Stimulated activated CD4-positive, alpha-beta T cell treated with anti-CD3 and anti-CD28 coated beads, TNF-alpha, amount 100 ng/mL, for 4 hours (primary cell): ENCODE measurements at places on chromosomes 5 and 9.

DNA sequence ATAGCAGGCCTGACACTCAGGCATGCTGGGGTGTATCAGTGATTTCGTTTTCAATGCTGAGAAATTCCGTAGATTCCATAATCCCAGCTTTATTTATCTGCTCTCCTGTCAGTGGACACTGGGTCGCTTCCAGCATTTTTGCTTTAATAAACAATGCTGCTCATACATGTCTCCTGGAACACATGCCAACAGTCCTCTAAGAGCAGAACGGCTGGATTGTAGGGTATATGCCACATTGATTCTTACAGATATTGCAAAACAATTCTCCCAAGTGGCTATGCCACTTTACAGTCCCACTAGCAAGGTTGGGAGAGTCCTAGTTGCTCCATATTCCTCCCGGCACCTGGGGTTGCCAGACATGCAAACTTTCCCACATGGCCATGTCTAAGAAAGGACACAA, 81.9 kb downstream of the RAPGEF1 start:
- DNase-seq, result no peak

DNA sequence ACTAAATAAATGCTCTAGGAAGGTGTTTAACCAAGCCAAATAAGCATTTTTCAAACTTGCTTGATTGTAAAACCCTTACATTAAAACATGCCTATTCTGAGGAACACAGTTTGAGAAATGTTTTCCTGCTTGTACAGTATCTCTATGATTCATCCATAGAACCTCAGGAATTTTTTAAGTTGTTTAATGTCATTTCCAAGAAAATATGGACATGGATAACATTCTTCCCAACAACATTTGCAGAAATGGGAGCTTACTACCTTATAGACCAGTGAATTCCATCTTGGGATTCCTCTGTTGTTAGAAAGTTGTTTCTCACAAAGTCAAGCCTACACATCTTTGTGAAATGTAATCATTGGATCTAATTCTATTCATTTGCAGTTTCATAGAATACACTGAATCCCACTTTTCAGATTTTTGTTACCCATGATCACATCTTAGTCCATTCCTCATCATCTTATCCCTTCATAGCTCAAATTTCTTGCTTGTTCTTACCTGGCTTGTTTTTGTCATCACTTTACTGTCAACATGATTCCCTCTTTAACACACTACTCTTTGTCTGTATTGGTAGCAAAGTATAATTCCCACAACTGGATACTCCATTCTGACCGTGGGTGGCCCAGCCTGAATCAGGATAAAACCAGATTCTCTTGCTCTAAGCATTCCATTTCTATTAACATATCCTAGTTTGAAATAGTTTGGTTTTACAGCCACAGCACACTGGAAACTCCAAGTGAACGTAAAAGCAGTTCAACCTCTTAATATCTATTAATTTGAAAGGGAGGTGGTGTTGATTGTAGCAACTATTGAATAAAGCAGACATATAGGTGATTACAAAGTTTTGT, 49.4 kb upstream of the PAPPA start:
- DNase-seq, result no peak

DNA sequence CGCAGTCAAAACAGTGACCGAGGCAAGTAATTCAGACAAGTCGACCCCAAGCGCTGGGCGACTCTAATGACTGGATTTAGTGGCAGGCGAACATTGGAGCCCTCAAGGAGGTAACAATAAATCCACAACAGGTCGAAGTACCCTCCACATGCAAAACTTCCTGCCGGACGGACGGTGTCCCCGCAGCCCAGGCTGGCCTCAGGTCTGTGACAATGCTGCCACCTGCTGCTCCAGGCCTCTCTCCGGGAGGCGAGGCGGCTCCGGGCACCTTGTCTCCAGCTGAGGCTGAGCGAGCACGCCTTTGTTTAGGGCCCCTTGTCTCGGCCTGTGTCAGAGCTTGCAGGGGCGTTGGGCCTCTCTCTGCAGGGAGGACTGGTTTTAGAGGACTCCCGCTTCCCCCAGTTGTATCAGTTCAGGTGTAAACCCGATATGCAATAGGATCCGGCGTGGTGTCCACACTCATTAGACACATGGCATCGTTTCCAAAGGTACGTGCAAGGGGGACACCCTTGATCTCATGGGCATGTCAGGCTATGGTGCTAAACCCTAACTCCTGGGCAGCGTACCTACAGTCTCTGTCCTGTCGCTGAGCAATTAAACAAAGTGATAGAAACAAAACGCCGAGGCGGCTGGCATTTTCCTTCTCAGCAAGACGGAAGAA, 628.0 kb upstream of the ADAMTS16 start:
- DNase-seq, result no peak

DNA sequence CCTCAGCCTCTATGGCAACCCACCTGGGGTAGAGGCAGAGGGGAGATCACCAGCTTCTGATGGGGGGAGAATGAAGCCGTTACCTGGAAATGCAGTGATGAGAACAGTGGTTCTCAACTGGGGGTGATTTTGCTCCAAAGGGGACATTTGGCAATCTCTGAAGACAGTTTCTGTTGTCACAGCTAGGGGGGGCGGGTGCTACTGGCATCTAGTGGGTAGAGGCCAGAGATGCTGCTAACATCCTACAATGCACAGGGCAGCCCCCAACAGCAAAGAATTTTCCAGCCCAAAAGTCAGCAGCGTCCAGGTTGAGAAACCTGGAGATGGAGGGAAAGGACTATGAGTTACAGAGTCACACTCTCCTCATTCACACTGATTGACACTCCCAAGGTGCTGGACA, 84.5 kb downstream of the FGF1 start:
- no peak for DNase-seq

DNA sequence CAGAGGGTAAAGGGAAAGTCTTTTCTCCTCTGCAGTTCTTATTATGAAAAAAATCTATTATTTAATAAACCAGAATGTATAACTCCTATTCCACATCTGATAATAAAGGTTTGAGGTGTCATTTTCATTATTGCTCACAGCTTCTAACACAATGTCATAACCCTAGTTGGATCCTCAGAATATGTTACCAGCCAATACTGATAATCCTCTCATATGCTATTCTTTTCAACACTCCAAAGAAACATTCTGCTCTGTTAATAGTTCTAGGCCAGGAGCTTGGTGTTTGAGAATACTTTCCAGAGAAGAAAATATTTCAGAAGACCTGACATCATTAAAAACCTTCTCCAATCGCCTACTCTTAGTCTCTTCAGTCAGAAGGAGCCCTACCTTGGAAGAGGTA, 127.1 kb downstream of the PIK3R1 start:
- DNase-seq, result no peak

GRCh38 chr9:42378418-42378815, 195.0 kb downstream of the SPATA31A6 start:
- no peak for DNase-seq

GRCh38 chr5:43649256-43649655, 46.3 kb downstream of the NNT start:
- no peak for DNase-seq

GRCh38 chr5:127508644-127509373, 8.6 kb upstream of the PRRC1 start:
- no peak for DNase-seq

DNA sequence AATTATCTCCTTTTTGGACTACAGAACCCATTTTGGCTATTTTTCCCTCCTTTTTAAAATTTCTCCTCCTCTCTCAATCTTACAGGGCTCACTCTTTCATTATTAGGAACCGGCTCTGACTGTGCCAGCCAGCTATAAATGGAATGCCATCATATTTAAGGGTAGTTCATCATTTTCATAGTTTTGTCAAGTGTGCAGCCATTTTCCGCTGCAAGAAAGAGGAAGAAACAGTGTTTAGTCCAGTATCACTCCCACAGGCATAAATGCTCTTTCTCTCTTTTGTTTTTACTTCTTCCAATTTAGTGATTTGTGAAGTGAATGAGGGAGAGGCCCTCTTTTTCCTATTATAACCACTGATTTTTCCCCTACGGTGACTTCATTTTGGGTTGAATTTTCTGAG, 290.0 kb downstream of the NR3C1 start:
- no peak for DNase-seq

- DNase-seq, result no peak
These were observed 7.4 kb upstream of the SLC36A3 start for GRCh38 chr5:151310932-151311331.

DNA sequence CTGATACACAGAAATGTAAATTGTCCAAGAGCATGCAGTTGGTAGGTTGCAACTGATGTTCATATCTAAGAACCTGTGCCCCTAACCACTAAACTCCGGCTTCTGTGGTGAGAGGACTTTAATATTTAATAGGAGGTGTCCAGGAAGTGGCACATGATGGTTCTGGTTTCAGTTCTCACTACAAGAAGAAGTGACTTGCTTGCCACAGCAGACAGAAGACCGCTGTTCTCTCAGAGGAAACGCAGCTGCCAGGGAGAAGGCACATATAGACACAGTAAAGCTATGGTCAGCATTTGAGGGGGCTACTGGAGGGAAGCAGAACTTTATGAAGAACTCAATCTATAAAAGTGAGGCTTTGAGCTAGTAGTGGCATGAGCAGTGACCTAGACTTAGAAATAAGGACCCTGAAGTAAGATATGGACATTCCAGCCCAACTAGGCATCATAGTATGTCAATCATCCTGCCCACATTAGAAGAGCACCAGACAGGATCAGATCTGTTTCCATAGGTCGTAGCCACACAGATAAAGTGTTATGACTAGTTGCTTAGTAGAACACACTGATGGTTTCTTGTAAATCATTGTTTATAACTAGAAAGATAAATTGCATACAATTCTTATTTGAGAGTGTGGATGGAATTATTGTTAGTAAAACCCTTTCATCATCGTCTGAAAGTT, 36.4 kb upstream of the DAB2 start:
- DNase-seq, result no peak

- no peak for DNase-seq
These were observed 71.0 kb downstream of the WNK2 start for GRCh38 chr9:93254806-93255493.

DNA sequence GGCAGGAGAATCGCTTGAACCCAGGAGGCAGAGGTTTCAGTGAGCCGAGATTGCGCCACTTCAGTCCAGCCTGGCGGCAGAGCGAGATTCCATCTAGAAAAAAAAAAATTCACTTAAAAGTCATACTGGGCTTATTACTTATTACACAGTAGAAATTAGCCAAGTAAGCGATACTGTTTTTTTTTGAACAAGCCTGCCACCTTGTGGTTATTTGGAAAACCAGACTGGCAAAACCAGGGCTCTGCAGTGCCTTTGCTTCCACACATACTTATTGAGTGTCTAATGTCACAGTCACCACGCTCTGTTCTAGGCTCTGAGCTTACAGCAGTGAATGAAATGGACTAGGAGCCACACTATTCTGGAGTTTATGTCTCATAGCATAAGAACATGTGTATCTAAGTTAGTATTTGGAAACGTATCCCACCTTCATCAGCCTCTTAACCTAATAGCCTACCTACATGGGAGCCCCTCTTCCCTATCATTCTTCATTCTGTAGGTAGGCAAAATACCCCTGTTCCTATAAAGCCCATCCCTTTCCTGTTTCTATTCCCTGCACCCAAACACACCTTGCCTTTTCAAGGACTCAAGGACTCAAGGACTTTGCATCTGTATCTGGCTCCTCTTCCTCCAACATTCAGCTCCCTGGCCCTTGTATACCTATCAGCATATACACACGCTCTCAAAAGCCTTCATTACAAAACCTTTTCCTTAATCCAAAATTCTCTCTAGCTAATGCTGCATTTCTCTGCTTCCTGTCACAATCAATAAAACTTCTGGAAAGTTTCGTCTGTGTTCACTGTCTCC, 13.9 kb upstream of the BASP1 start:
- DNase-seq, result no peak

- DNase-seq, result no peak
These were observed 7.4 kb downstream of the ADAM19 start for GRCh38 chr5:157568222-157568621.

DNA sequence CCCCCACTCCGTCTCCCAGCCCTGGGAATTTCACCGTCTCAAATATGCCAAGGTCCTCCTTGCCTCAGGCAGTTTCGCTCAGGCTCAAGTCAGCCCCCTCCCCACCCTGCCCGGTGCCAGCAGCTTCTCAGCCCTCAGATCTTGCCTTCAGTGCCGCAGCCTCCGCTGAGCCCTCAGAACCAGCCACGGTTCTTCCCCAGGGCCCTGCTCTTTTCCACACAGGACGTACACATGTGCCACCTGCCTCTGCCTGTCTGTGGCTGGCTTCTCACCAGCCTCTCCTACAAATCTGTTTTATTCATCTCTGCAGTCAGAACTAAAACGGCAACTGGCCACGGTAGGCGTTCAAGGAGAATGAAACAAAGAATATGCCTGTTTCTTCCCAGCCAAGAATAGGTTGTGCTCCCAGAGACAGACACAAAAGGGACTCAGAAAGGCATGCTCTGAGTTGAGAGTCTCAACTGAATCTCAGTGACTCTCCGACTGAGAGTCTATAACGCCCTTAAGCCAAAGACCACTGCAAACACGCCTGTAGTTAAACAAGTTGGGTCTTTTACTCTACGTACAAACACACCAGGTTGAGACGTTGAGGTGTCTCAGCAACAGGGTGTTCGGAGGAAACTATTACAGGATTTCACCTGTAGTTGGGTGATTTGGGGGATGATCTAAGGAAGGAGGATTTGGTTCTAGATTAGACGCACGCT, 10.6 kb upstream of the GRIN1 start:
- DNase-seq, result no peak

- no peak for DNase-seq
These were observed 229.9 kb downstream of the EBF1 start for GRCh38 chr5:158869854-158870253.

GRCh38 chr5:82664732-82665131, 386.6 kb upstream of the RPS23 start:
- no peak for DNase-seq

- DNase-seq, result no peak
These were observed 43.0 kb upstream of the SHB start for GRCh38 chr9:38112049-38112448.

DNA sequence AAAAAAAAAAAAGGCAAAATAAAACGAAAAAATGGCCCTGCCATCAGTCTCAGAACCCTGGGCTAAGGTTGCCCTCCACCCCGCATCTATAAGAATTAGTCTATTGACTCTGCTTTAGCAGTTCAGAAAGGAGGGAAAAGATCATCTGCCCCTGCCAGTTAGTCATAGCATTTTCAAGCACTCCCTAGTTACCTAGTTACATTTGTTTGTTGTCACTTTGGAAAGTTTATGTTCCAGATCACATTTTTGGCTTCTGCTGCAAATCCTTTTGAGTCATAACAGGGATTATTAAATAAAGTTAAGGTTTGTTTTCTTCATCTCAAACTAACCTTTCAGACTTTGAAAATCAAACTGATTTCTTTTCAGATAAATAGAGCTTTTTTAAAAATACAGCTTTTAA, 52.1 kb downstream of the AQP7 start:
- DNase-seq, result no peak

- no peak for DNase-seq
These were observed 374.0 kb upstream of the ADAMTS16 start for GRCh38 chr5:4766101-4766500.

- no peak for DNase-seq
These were observed 34.2 kb downstream of the IPPK start for GRCh38 chr9:92635760-92636159.

- DNase-seq, result no peak
These were observed 482 bp downstream of the CD14 start for GRCh38 chr5:140632366-140633020.

DNA sequence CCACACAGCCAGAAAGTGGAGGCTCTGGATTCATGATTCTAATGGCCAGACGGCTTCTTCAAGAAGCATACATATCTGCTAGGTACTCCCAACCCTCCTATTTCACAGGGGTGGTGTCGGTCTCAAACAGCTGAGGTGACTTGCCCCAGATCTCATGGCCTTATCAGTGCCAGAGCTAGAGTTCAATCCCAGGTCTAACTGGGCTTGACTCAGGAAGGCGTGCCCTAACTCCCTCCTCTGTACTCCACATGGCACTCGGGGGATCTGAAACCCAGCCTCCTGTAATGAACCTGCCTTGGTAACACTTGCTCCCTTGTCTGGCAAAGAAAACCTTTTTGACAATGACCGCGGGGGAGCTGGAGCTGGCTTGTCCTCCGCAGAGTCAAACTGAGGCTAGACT, 2.1 kb downstream of the QRFP start:
- no peak for DNase-seq
